ENCODE measurements at places on chromosomes 7 and 10.

GRCh38 chr7:142927085-142927745 lies 6.3 kb downstream of the TRPV5 start:
- DNase-seq, result peak; percentile 51

DNA sequence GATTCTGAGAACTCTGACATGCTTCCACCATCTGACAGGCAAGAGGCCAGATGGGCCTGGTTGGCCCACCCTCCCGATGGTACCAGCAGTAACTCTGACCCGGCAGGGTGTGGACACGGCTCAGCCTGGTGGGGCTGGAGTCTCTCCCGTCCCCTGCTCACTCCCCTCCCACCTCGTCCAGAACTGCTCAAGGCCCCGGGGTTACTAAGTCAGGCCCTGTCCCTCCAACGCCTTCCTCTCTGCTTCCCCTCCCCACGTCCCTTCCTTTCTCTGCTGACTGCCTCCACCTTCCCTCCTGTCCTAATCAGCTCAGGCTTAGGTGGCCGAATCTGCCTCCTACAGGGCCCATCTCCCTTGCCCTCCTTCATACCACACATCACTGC lies 12.5 kb downstream of the CALML5 start:
- no peak for DNase-seq

GRCh38 chr10:53487019-53487983 lies 714.7 kb upstream of the MBL2 start:
- no peak for DNase-seq

DNA sequence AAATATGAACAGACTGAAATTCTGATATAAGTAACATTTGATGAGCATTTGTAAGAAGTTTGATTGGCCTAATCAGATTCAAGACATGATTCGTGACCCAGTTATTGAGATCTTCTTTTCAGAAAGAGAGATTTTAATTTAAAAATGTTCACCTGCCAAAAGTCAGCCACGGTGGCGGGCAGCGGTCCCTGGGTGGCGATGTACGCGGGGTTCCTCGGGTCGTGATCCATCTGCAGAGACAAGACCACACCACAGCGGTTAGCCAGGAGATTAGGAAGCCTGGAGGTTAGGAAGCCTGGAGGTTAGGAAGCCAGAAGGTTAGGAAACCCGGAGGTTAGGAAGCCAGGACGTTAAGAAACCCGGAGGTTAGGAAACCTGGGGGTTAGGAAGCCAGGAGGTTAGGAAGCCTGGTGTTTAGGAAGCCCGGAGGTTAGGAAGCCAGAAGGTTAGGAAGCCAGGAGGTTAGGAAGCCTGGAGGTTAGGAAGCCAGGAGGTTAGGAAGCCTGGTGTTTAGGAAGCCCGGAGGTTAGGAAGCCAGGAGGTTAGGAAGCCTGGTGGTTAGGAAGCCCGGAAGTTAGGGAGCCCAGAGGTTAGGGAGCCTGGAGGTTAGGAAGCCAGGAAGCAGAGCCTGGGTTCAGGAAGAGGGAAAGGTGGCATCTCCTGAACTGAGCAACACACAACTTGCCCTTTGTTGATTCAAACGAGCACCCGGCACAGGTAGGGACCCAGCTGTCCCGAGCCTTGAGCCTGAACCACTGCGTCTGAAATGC lies 258.5 kb downstream of the DNAJB6 start:
- no peak for DNase-seq

DNA sequence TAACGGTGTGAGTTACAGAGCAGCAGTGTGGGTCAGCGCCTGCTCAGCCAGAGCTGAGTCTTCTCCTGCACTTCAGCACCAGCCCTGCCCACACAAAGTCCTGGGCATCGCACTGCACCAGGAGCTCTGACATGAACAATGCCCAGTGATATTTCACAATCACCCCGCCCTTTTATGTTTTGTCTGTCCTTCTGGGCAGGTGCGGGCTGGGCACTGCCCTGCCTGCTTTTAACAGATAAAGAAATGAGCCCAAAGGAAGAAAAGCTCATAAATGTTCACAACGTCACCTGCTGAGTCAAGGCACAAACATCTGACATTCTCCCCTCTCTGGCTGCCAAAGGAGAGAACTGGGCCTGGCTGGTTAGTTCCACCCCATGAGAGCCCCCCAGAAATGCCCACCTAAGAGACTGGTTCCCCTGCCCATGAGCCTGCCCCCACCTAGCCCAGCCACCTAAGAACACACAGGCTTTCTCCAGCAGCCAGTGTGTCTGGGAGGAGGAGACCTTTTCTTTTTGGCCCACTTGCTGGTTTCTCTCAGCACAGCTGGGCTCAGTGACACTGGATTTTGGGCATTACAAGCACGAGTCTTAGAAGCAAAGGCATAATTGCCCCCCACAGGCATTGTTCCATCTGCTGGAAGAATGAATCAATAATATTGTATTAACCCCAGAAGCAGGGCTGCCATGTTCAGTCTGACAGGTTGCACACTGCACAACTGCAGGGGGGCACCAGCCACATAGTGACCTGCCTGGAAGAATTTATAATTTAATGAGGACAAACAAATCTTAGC lies 22.3 kb downstream of the CALML3 start:
- DNase-seq, result peak; percentile 95

DNA sequence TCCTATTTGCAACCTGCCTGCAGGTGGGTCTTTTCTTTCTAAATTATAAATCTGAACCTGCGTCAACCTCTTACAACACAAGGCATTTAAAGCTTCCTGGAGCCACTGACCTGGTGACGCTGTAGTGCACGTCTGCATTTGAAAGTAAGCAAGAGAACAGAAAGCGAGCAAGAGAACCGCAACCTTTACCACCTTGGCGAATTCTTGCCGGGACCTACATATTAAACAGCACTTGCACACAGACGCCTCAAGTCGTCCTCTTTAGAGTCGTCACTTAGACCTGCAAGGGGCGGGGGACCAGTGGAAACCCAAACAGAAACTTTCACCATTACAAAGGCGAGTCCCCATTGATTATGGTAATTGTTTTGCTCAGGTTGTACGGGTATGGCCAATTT lies 9.5 kb downstream of the GLI3 start:
- DNase-seq, result no peak

GRCh38 chr10:23406409-23406808 lies 32.5 kb upstream of the OTUD1 start:
- no peak for DNase-seq

DNA sequence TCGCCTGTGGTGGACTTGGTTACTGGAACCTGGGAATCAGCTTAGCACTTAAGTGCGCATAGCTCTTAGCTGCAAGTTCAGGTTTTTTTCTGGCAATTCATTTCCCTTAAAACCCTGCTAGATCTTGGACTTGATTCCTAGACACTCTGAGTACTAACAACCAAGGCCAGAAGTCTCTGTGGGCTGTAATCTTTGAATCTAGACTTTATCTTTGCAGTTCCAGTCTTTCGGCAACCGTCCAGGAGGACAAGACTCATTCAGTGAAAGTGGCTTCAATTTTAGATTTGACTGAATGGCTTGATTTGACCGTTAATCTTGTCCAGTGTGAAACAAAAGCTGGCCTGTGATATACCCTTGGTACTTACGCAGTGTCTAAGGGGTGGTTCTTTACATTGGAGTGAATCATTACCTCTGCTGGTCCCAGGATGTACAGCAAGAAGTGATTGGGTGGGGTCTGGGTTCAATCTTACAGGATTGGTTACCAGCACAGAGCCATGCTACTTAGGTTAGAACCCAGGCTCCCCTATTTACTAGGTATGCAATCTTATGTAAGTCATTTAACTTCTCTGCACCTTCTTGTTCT lies 16.4 kb downstream of the PTTG1IP2 start:
- peak; percentile 26 for DNase-seq

DNA sequence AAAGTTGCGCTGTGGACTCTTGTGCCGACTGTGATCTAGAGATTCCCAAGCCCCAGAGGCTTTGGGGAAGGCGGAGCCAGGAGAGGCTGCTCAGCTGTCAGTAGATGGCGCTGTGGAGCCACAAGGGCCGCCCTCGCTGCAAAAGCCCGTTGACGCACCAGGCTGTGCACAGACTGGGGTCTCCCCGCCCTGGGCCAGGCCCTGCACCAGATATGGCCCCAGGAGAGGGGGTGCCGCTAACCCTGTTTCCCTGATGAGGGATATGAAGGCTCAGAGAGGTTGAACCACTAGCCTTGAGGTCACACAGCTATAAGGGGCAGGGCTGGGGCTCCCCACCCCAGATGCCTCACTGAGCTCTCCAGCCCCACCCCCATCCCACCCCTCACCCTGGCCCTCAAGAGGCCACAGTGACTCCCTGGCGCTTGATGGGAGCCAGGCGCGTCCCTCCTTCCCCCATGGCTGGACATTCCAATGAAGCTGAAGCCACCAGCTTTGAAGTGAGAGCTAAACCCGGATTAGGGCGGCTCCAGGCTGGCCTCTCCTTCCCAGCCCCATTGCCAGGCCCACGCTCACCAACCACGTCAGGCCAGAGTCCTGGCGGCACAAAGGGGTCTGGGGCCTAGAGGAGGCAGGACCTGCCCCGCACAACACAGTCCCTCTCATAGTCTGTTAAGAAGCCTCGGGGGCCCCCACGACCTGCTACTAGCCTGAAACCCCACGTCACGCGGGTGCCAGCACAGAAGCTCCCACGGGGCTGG lies 26.4 kb downstream of the MYL10 start:
- peak; percentile 87 for DNase-seq

DNA sequence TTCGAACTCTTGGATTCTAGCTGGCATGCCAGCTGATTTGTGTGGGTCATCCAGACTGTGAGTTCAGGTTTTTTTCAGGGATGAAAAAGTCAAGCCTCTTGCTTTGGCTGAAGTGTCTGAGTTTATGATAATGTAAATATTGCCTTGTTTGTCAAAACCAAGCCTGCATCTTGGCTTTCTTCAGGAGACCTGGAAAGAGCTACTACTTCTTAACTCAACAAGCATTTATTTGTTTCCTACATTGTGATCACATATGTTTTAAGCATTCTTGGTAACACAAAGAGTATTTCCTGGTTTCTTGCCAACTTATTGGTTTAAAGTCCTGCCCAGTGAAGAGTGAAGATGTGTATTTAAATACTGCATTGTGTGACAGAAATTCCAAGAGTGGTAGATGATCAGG lies 407.1 kb downstream of the LRMDA start:
- no peak for DNase-seq

GRCh38 chr10:68163735-68164134 lies 54.4 kb downstream of the MYPN start:
- no peak for DNase-seq

DNA sequence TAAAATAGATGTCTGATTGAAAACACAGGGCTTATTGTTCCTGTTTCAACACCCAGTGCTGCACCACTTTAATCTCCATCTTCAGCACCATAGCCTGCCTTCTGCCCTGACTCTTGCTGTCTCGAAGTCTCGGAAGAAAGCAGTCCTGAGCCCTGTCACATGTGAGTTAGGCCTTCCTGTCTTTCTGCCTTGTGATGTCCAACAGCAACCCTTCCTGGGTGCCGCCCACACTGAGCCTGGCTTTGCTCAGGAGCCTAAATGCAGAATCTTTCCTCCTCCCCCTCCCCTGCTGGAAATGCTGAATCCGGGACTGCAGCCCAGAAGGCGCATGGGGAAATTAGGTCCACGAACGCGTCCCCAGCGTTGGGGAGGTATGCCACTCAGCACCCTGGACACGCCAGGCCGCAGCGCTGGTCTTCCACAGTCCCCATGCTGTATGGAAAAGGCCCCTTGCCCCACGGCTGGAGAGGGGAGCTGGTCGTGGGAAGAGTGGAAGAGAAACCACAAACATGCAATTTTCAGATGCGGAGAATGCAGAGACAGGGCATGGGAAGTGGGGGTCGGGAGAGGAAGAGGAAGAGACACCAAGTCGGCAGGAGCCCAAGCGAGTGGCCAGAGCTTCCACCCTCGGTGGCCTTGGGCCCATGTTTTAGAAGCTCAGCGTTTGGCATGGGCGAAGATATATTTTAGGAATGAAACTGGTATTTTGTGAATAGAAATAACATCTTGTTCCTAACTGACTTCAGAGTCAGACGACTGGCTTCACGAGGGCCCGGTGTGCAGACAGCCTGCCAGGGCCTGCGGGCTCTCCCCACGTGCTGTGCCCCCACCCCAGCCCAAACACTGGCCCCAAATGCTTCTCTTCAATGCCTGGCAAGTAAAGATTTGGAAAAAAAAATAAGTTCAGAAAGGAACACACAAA lies 656.1 kb upstream of the FOXK1 start:
- DNase-seq, result no peak

DNA sequence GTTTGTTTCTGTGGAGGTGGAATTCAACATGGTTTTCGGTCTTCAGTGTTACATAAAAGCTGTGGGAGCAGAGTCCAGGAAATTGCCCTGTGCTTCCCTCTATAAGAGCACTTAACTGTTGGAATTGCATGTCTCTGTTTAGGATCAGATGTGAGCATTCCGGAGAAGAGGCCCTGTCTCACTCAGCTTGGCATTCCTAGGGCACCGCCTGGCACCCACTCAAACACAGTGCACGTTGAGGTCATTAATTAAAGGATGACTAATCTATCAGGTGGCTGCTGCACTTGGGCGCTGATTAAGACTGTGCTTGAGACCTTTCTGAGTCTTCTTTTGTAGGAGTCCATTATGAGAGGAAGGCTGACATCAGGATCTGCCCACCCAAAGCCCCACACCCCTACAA lies 82.8 kb upstream of the VIPR2 start:
- no peak for DNase-seq

DNA sequence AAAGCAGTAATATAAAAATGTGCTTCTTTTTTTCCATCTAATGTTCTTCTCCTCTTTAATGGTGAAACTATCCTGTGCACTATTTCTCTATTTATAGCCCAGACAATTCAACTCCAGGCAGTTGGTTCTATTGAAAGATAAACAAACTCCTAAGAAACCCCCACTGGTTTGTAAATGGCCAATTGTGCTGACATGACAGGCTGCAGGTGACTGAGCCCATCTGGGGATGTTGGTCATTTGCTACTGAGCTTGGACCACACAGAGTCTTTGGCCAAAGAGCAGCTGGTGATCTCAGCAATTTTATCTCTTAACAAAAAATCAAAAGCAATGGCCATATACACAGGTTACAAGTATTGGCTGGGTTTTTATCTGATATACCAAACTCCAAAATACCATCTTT lies 631.8 kb upstream of the CELF2 start:
- no peak for DNase-seq

DNA sequence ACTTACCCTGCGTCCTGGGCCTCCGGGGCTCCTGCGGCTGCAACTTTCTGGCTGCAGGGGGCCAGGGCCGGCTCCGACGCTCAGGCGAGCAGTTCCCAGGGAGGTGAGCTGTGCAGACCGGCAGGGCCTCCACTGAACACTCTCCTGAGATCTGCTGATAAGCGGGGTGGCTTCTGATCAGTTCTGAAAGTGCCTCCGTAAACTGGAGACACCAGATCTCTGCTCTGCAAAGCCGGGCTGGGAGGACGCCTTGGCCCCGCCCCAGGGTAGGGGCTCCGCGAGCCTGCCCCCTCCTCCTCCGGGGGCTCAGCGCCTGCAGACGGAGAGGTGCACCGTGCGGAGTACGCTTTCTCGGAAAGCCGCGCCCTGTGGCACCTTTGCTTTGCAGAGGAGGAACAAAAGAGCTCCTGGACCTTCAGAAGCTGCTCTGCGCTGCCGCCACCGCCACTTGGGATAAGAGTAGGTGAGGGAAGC lies 141.3 kb upstream of the VKORC1L1 start:
- DNase-seq, result peak; percentile 50

GRCh38 chr10:132421847-132422751 lies 25.1 kb downstream of the PWWP2B start:
- DNase-seq, result no peak

GRCh38 chr10:31215052-31215451 lies 104.0 kb upstream of the ZEB1 start:
- DNase-seq, result peak; percentile 50

- peak; percentile 94 for DNase-seq
Measured at GRCh38 chr10:30534465-30535144, 94.9 kb downstream of the LYZL2 start.

- DNase-seq, result peak; percentile 69
Measured at GRCh38 chr10:11161096-11161495, 143.4 kb downstream of the CELF2 start.

Data from hematopoietic multipotent progenitor cell treated with erythropoietin and hydrocortisone succinate and interleukin-3 and kit ligand, for 6 days (in vitro differentiated cells).